ENCODE measurements at places on chromosomes 13 and 19.

DNA sequence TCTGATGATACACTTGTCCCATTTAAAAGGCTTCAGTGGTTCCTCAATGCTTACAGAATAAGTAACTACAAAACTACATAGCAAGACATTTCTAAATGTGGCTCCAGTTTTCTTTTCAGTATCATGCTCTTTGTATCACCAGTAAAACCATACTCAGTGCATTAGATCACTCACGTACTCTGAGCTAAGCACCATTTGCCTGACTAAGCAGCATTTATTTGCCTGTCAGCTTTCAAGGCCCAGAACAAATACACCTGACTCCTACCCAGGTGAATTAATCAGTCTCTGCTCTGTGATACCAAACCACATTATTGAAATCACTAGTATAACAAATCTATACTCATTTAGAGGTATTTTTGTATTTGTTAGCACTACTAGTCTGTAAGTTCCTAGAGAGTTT, 47.4 kb upstream of the PCDH20 start:
- no peak for DNase-seq

DNA sequence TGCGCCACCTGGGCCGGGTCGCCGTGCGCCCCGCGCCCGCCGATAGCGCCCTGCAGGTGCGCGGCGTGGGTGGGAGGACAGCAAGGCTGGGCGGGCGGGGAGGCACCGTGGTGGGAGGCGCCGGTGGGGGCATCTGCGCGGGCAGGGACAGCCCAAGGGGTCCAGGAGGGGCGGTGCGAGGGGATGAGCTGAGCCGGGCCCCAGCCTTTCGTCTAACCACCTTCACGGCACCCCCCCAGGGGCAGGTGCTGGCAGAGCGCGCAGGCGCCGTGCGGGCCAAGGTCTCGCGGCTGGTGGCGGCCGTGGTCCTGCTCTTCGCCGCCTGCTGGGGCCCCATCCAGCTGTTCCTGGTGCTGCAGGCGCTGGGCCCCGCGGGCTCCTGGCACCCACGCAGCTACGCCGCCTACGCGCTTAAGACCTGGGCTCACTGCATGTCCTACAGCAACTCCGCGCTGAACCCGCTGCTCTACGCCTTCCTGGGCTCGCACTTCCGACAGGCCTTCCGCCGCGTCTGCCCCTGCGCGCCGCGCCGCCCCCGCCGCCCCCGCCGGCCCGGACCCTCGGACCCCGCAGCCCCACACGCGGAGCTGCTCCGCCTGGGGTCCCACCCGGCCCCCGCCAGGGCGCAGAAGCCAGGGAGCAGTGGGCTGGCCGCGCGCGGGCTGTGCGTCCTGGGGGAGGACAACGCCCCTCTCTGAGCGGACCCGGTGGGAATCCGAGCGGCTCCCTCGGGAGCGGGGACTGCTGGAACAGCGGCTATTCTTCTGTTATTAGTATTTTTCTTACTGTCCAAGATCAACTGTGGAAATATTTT, 3.1 kb downstream of the KISS1R start:
- peak; percentile 59 for DNase-seq

DNA sequence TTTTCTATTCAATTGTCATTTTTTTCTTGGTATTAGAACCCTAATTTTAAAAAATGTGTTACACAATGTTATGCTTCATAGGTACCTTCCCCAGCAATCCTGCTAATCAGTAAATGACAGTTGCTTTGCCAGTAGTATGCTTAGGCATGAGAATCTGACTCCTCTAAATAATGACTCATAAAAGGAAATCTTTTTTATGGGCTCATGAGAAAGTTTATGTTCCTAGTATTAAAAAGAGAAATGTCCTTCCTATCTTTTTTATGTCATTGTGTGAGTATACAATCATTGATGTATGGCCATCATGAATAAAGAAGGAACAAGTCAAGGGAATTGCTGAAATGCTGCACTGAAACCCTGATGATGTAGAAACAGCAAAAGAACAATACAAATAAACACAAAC, 1237.7 kb upstream of the PCDH20 start:
- no peak for DNase-seq

DNA sequence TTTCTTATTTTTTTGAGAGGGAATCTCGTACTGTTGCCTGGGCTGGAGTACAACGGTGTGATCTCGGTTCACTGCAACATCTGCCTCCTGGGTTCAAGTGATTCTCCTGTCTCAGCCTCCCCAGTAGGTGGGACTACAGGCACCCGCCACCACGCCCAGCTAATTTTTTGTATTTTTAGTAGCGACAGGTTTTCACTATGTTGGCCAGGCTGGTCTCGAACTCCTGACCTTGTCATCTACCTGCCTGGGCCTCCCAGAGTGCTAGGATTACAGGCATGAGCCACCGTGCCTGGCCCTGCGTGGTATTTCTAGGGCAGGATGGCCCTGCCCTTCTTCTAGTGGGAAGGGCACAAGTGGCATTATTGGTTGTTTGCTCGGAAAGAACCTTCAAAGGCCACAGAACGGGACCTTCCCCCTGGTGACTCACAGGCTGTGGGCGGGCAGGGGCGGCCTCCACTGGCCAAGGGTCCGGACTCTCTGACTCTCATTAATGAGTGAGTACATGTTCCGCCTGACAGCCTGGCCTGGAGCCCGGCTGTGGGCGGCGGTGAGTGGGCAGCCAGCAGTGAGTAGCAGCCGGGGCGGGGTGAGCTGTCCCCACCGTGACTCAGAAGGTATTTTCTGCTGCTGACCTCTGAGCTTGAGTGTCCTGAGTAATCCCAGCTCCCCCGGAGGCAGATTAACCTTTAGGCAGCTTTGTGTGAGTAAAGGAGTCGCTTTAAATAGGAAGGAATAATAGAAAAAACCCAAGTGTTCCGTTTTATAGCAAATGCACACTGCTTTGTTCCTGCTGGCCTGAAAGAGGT, 5.1 kb downstream of the DOT1L start:
- DNase-seq, result peak; percentile 37

DNA sequence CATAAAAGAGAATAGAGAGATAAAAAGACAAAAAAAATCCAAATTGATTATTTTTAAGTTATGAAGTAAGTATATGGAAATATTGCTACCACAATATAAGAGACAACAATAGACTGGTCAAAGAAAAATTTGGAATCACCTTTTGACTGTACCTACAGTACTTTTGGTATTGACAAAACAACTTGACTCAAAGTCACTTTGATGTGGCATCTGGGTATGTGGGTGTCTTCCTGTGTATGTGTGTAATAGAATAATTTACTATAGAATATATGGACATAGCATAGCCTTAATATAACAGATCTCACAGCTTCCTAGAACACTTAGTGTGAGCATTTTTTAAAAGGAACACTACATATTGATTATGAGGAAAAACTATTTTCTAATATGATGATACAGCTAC, 1016.2 kb upstream of the PCDH20 start:
- no peak for DNase-seq

DNA sequence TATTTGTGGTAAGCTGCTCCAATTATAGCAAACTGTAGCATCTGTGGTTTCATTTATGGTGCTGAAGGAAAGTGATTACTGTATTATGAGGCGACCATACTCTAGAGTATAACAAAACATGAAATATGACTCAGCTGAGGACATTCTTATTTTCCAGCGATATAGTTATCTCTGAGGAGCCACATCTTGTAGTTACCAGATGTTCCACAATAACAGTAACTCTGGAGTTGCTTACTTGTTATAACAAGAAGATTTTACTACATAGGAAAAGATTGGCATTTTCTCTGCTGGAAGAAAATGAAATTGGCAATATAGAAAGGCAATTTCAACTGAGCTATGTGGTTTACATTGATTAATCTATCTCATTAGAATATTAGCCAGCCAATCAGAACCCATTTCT, 1634.2 kb downstream of the PCDH9 start:
- DNase-seq, result no peak

GRCh38 chr13:84553227-84553626, 671.0 kb upstream of the SLITRK1 start:
- DNase-seq, result no peak

DNA sequence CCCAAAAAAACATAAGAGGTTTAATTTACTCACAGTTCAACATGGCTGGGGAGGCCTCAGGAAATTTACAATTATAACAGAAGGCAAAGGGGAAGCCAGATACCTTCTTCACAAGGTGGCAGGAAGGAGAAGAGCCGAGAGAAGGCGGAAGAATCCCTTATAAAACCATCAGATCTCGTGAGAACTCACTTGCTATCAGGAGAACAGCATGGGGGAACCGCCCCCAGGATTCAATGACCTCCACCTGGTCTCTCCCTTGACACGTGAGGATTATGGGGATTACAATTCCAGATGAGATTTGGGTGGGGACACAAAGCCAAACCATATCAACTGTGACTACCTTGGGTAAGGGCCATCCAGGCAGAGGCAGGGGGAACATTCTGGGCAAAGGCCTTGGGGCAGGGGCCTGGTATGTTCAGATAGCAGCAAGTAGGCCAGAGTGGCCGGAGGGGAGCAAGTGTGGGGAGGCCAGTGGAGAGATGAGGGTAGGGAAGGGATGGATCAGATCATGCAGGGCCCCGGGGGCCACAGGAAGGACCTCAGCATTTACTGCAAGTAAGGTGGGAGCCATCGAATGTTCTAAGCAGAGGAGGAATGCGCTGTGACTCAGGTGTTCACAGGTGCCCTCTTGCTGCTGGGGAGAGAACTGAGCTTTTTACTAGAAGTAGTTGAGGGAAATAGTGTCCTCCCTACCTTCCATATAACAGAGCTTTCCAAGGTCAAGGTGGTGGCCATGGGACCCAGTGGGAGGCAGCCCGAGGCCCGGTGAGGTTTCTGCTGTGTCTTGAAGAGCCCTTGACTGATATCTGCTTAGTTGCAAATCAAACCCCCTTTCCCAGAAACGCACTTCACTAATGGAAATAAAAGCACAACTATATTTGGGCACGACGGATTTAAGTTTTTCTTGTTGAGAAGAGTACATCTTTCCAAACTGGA, 18.0 kb downstream of the RAB3D start:
- DNase-seq, result no peak

GRCh38 chr13:51241720-51242119, 19.5 kb downstream of the FAM124A start:
- DNase-seq, result no peak

- no peak for DNase-seq
Observed at GRCh38 chr13:113616991-113617749, 32.6 kb downstream of the TFDP1 start.

GRCh38 chr13:77338329-77338728, 11.4 kb upstream of the MYCBP2 start:
- no peak for DNase-seq

DNA sequence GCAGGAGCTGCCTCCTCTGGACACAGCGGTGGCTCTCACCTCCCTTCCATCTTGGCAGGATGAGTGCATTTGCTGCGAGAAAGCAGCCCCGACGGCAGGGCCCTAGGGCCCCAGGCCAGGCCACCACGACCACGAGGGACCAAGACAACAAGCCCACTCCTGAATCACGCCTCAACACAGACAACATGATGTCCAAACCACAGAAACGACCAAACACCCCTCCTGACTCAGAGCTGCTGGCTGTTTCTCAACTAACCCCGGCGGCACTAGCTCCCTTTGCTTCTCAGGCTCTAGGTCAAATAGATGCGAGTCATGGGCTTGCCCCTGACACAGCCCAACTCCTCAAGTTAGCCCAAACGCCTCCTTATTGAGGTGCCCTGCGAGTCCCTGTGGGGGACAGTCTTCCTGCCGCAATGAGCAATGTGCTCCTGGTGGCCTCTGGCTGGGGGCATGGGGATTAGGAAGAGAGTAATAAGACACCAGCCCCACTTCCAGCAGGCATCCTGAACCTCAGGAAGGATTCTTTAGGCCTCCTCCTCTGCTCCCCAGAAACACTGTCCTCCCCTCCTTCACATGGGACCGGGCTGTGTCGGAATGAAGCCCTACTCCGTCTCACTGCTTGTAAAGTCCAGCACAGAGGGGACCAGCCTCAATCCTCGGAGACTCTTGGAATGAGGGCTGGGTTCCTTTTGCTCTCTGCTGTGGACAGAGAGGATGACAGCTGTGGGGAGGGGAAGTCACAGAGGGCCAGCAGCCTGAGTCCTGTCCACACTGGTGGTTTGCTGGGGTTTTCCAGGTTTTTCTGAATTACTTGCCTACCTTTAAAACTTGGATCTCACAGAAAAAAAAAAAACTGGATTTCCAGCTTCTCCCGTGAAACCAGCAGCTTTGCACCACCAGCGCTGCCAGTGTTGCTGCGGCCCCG, 6.9 kb upstream of the ATF5 start:
- DNase-seq, result no peak

GRCh38 chr13:106865716-106866440, 297.9 kb upstream of the ARGLU1 start:
- no peak for DNase-seq

DNA sequence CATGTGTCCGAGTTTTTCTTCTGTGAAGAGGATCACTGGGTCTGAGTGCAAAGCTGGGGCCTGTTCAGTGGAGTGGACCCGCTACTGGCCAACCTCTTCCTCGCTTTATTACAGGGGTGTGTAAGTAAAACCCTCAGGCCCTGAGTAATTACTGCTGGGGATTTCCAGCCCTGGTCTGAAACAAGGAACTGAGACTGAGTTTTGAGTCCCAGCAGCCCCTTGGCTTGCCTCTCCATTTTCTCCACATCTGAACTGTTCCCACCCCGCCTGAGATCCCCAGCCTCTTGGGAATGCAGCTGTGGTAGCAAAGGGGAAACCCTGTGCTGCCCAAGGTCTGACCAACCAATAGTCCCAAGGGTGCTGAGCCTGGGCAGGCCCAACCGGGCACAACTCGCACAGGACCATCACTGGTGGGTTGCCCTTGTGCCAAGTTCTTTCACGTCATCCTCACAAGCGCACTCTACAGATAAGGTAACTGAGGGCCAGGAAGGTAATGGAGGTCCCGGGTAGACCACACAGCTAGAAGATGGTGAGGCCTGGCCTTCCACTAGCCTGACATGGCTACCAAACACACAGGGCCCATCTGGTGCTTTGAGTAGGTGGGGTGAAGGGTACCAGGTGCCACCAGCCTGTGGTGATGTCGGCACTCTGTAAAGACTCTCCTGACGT, 13.7 kb upstream of the SLC35E1 start:
- no peak for DNase-seq

DNA sequence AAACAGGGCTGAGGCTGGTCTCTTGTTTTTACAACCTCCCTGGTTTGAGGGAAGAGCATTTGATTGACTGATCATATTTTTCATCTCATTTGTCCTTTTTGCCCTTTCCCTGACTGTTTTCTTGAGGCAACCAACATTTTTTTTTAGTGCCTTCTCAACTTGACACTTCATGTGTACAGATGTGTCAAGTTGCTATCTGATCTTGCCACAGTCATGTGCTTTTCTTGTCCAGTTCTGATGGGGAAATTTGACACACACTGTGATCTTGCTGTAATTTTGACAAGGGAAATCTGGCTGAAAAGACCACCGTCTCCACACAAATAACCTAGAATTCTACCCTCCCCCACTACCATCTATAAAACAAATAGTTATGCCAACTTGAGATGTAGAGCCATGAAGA, 329.6 kb downstream of the KCTD12 start:
- no peak for DNase-seq

DNA sequence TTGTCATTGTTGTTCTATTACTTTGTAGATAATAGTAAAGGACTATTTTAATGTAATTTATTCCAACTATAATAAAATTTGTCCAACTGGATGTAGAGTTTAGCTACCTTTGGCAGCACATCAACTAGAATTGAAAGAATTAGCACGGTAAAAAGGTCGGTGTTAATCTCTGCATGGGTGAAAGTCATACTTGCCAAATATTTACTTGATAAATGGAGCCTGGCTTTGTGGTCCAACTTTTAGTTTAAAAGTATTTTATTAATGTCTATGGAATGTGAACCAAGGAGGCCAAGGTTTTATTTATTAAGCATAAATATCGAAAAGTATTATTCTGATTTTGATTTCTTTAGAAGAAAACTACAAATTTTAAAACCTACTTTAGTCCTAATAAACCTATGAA, 1389.0 kb downstream of the PCDH9 start:
- DNase-seq, result no peak

Measured in activated CD4-positive, CD25-positive, alpha-beta regulatory T cell (primary cell).